Panc1 (cell line): ENCODE measurements at places on chromosomes 13 and 19. TPM values are rescaled to one million over a fixed set of nuclear protein-coding genes. Genes with fewer than 3 reads are reported as not detected.
A peak's percentile ranks its signal among the peaks of the same experiment; 100 is the strongest.

DNA sequence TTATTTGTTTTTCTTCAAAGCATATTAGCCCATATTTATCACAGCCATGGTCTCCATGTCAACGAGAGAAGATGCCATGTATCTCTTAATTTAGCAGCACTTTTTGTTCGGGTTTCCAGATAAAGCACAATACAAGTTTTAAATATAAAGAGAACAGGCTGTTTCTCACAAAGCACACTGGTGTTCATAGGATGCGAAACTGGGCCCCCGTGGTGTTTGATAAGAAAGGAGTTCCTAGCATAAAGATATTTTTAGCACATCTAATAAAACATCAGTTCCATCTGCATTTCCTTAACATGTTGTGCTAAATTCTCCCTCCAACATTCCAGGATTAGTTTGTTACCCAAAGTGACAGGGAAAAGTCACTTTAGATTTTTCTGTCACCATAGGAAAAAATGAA, 72.4 kb upstream of the EDNRB start:
- H3K4me1 ChIP-seq: no peaks in the 10 kb centered on the region
- no peak overlapping the region for H3K4me3 ChIP-seq
- no peaks in the 10 kb centered on the region for H3K27me3 ChIP-seq
- no peak overlapping the region for H3K27ac ChIP-seq
- H3K36me3 ChIP-seq: no peaks in the 10 kb centered on the region

GRCh38 chr13:71255633-71256032, 611.4 kb downstream of the DACH1 start:
- H3K4me3 ChIP-seq: no peak overlapping the region
- no peaks in the 10 kb centered on the region for H3K27me3 ChIP-seq
- H3K27ac ChIP-seq: no peak overlapping the region
- H3K36me3 ChIP-seq: no peaks in the 10 kb centered on the region

DNA sequence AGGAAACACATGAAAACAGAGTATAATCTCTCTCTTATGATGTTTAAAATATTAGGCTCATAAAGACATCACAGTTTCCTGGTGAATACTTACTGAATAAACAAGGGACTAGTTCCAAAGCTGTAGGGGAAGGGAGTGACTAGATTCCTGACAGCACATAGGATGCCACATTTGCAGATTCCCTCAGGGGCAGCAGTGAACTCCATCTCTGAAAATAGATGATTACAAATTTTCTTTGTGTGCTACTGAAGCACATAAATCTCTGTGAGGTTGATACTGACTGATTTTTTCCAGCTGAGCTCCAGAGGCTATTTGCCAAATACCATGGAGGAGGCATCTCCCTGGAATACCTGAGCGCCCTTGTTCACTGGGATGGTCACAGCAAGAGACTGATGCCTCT, 77.3 kb downstream of the FGF9 start:
- DNase-seq: no peak
- H3K27ac ChIP-seq: no peak overlapping the region
- no peaks in the 10 kb centered on the region; the same call in 1 of the 2 replicates for H3K27me3 ChIP-seq
- no peak overlapping the region for H3K4me3 ChIP-seq
- H3K36me3 ChIP-seq: no peaks in the 10 kb centered on the region
- H3K4me1 ChIP-seq: no peaks in the 10 kb centered on the region

GRCh38 chr13:112065521-112065866, 1.5 kb upstream of the SOX1 start:
- H3K4me1 ChIP-seq: no peaks in the 10 kb centered on the region
- DNase-seq: no peak
- H3K4me3 ChIP-seq: no peak overlapping the region

GRCh38 chr13:111623743-111624505, 303.5 kb downstream of the TEX29 start:
- H3K27ac ChIP-seq: no peak overlapping the region
- no peaks in the 10 kb centered on the region for H3K4me1 ChIP-seq
- H3K4me3 ChIP-seq: no peak overlapping the region
- no peak for DNase-seq
- no peaks in the 10 kb centered on the region; the same call in 1 of the 2 replicates for H3K27me3 ChIP-seq

DNA sequence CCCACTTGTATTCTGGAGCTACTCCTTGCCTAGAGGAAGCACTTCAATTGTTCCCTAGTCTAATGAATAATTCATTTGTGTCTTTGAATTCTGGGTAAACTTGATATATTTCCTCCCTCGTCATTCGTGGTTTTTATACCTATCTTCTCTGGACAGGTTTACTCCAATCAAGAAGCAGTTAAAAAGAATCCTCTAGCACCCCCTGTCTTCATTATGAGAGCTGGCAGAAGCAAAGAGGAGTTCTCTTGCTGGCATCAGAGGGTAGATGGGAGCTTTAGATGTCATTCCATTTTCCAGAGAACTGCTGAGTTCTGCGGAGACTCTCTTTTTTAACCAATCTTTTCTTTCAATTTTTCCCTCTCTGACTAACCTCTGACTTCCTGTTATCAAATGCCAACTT, 627.7 kb downstream of the FGF9 start:
- H3K27me3 ChIP-seq: no peaks in the 10 kb centered on the region
- no peaks in the 10 kb centered on the region for H3K4me1 ChIP-seq
- no peaks in the 10 kb centered on the region for H3K36me3 ChIP-seq

GRCh38 chr13:47397739-47398138, 500.9 kb upstream of the HTR2A start:
- DNase-seq: no peak
- no peak overlapping the region for H3K27ac ChIP-seq
- no peaks in the 10 kb centered on the region for H3K36me3 ChIP-seq
- no peaks in the 10 kb centered on the region for H3K27me3 ChIP-seq
- H3K4me1 ChIP-seq: no peaks in the 10 kb centered on the region
- no peak overlapping the region for H3K4me3 ChIP-seq

DNA sequence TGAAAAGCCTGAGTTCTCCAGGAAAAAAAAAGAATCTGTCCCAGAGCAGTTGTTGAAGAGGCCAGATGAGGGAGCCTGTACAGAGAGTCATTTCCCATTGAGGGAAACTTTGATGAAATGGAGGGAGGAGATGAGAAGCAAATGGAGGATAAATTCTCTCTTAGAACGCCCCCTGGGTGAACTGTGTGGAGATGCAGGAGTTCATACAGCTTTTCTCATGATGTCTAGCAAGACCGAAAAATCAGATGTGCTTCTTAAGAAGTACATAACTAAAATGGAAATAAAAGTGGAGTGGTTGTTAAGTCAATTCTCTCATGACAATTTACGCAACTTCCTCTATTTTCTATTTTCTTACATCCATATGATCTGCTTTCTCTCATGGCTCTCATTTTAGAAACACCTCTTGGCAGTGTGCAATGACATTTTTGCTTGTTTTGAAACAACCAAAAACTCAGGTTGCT, 1263.1 kb downstream of the PCDH9 start:
- H3K27me3 ChIP-seq: no peaks in the 10 kb centered on the region
- H3K4me1 ChIP-seq: no peaks in the 10 kb centered on the region
- no peak overlapping the region for H3K4me3 ChIP-seq
- DNase-seq: no peak

DNA sequence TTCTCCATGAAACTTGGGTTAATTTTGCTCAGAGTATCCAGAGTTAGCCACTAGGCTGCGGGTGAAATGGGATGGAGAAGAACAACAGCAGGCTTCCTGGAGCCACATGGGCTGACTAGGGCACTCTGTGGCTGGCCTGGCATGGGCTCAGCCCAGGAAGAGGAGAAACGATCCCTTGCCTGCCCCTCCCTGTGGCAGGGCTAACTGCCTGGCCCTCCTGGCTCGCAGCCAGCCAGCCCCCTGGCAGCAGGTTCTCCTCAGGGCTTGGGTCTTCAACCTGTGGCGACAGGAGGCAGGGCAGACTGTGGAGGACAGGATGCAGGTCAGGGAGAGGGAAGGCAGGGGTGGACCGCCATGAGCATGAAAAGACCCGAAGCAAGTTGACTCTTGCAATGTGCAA, 78.7 kb upstream of the GPR183 start:
- no peaks in the 10 kb centered on the region for H3K27me3 ChIP-seq
- no peaks in the 10 kb centered on the region for H3K36me3 ChIP-seq
- H3K27ac ChIP-seq: no peak overlapping the region
- DNase-seq: no peak
- no peak overlapping the region for H3K4me3 ChIP-seq

- no peaks in the 10 kb centered on the region for H3K27me3 ChIP-seq
- no peak for DNase-seq
- H3K4me1 ChIP-seq: no peaks in the 10 kb centered on the region
- no peaks in the 10 kb centered on the region for H3K36me3 ChIP-seq
These were observed 326.0 kb upstream of the SPRY2 start for GRCh38 chr13:80666782-80667552.

DNA sequence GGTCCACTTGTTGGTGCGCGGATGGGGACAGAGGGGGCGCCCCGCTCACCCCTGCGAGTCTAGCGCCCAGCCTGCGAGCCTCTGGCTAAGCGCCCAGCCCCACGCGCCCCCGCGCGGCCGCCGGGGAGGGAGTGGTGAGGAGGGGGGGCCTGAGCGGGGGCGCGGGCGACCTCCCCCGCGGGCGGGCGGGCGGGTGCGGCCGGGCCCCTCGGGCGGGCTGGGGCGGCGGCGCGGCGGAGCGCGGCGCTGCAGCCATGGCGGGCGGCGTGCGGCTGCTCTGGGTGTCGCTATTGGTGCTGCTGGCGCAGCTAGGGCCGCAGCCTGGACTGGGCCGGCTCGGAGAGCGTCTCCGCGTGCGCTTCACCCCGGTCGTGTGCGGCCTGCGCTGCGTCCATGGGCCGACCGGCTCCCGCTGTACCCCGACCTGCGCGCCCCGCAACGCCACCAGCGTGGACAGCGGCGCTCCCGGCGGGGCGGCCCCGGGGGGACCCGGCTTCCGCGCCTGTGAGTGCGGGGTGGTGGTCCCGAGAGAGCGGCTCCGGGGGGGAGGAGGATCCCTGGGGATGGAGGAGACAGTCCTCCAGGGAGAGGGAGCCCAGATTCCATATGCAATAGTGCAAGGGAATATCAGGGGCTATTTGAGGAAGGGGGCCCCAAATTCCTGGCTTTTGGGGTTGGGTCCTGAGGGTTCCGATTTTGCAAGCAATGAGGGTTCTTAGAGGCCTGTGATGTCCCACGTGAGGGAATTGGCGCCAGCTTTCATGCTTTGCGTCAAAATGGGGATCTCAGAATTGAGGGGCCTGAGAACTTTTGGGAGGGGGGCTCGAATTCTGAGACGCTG, at the start of gene LTBP4:
LTBP4 (plus strand) TSS at position 236 of the 841 bp plus-strand sequence; CDS start at position 255, 19 bp downstream.
- peak within 1 kb of the TSS; percentile 14 for H3K4me3 ChIP-seq
- no peak within 1 kb of the TSS for H3K27ac ChIP-seq

The ZNF234 gene
- total RNA-seq: 6.4 TPM

The ZNF700 gene
- 10.4 TPM for total RNA-seq

The TRAPPC5 gene
- 101 TPM for total RNA-seq

The ZNF345 gene
- total RNA-seq: 3.8 TPM

The TPTE2 gene
- not detected for total RNA-seq

The RNF17 gene
- total RNA-seq: not detected

The SULT2A1 gene
- 0.18 TPM for total RNA-seq

The ALG11 gene
- total RNA-seq: 23.9 TPM
